ENCODE measurements at places on chromosomes 1 and 21.

- DNase-seq, result no peak
Measured at GRCh38 chr21:40060083-40060677, 192.9 kb downstream of the PCP4 start.

DNA sequence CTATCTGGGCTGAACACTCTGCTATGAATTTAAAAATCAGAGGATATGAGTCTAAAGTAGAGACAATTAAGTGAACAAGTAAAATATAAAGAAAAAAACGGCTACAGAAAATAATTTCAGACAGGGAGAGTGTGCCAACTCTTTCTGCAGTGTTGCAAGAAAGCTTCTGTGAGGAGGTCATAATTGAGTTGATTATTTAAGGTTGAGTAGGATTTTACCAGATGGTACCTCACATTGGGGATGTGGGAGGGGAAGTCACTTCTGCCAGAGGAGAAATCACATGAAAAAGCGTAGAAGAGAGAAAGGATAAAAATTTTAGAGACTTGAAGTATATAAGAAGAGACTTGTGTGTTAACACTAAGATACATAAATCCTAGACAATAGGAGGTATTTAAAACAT lies 238.0 kb upstream of the NCAM2 start:
- no peak for DNase-seq

DNA sequence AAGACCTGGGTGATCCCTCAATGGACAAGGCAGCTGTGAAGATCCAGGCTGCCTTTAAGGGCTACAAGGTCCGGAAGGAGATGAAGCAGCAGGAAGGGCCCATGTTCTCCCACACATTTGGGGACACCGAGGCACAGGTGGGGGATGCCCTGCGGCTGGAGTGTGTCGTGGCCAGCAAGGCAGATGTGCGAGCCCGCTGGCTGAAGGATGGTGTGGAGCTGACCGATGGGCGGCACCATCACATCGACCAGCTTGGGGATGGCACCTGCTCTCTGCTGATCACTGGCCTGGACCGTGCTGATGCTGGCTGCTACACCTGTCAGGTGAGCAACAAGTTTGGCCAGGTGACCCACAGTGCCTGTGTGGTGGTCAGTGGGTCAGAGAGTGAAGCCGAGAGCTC lies 85.2 kb downstream of the TRIM11 start:
- DNase-seq, result no peak

DNA sequence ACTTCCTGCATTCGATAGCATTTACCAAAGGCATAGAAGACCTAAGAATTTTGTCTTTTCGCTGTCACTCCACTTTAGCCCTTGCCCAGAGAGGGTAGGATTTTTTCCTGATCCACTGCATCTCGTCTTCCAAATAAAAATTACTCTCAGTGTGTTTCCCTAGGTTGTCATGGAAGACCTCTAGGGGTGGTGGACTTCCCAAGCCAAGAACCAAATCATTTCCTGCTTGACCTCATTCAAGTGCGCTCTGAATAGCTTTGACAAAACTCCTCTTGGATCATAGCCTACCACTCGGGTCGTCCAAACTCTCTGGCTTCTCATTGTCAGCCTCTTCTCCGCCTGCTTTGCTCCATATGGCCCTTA lies 431 bp upstream of the C1orf52 start:
- DNase-seq, result no peak

DNA sequence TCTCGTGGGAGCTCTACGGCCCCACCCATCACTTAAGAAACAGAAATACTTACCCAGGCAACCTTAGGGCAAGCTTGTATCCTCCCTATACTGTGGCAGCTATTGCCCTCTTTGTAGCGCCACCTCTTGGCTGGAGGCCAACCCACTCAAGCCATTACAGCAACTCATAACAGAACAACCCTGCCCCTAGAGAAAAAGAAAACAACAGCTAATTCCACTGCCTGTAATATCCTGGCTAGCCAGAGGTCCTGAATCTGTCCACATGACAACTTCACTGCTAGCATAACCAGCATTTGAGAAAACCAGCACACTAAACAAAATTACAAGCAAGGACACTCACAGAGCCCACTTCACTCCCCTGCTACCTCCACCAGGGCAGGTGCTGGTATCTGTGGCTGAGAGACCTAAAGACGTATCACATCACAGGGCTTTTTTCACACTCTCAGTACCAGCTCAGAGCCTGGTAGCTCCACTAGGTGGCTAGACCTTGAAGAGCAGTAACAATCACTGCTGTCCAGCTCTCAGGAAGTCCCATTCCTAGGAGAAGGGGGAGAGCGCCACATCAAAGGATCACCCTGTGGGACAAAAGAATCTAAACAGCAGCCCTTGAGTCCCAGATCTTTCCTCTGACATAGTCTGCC lies 14.5 kb upstream of the MX1 start:
- DNase-seq, result no peak
